ENCODE measurements at places on chromosomes 2 and 18.

- DNase-seq: no peak
Measured at GRCh38 chr18:77320971-77321559, 71.4 kb downstream of the GALR1 start.

- DNase-seq: no peak
Measured at GRCh38 chr18:73381016-73381698, 513.4 kb upstream of the NETO1 start.

DNA sequence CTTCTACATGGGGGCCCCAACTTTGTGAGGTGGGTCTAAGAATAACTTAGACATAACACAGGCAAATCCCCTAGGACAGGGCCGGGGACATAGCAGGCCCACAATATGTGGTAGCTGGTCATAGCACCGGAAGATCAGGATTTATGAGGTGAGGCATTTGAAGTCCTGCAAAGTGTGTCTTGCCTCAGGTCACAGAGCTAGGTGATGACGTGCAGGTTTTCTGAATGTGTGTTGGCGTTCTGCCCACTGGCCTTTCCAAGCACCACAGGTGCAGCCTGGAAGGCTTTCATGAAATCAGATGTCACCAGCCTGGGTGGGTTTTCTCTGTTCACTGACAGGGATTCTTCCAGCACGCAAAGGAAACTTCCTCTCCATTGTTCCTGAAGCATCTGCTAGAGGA is 119.1 kb downstream of the LRATD1 start:
- no peak for DNase-seq

DNA sequence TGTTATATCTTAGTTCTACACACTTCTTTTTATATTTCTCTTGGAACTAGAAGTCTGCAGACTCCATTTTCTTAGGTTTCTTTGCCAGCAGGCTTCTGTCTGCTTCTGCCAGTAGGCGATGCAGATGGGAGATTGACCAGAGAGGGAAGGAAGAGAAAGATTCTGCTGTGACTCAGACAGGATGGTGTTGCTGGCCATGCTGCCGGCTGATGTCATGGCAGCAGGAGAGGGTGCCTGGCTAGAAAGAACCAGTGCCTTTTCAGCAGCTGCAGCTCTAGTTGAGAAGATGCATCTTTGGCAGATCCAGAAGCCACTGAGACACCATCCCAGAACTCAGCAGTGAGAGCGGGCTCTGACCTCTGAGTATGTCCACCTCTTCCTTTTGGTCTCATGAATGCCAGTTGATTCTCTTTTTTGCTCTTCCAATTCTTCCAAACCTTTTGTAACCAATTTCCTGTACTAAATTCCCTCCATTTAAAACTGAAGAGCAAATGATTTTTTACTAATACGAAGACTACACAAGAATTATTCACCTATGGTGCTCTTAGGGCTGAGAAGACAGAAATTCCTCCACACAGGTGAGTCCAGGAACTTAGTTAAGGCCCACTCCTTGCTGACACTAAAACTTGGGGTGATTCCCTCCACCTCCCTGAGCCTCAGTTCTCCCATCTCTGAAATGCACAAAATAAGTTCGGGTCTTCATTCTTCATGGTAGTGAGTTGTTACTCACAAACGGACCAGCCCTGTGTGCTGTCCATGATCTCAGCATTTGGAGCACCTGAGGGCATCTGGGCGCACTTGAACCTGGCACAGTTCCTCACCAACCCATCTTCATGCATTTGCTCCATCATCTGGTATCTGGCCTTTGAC is 200.7 kb downstream of the MYCN start:
- DNase-seq: no peak

DNA sequence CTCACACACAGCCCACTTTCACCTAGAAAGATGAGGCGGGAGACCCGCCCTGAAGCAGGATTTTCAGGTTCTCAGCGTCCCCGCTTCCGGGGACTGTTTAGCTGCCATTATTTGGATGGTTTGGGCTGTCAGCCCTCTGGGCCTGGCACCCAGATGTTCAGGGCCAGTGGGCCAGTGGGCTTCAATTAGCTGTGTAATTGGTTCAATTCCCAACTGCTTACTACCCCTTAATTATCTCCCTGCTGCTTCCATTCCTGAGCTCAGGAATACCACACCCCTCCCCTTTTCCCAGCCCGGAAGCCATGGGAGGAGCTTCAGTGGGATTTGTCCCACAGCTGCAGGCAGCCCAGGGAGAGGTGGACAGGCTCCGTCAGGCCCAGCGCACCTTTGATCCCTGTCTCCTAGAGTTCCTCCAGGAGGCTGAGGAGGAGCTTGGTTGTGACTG is 114.1 kb upstream of the MYCN start:
- no peak for DNase-seq

GRCh38 chr2:173539615-173540014 is 184.9 kb downstream of the CDCA7 start:
- no peak for DNase-seq

- no peak for DNase-seq
Measured at GRCh38 chr2:173914055-173914927, 50.9 kb downstream of the SP3 start.

DNA sequence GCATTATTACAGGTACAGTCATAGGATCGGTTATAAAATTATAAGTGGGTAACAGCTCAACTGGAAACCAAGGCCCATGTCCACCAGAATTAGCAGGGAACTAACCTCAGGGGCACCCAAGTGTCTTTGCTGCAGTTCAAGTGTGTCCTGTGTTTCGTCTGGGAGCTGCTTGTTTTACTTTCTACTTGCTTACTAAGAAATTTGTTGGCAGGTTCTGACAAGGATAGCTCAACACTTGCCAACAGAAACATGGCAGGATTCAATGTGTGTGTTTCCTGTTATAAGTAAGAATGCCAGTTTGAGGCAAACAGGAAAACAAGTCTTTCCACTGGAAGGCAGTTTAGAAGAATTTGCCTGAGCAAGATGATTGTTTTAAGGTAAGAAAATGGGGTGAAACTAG is 104.5 kb downstream of the EPHA4 start:
- no peak for DNase-seq

- no peak for DNase-seq
Measured at GRCh38 chr2:140808820-140809219, 1322.0 kb downstream of the LRP1B start.

DNA sequence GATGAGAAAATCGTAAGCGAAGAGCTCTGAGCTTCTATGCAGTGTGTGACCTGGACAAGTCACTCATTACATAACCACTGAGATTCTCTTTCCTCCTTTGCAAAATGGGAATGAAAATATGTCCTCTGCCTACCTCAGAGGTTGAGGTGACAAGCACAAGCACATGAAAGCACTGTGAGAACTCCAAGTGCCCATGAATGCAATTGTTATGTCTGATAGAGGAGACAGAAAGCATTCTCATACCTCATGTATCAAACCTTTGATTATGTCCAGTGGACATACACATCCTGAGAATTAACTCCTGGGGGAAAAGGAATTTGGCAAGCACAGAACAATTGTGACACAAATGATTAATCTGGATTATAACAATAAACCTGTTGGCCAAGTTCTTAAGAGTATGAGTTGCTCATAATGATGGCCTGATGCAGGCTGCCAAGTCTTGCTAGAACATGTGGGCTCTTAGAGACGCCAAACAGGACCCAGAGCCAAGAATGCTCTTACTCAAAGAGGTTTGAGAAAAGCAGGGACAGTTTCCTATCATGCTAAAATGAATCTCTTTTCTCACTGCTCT is 8.5 kb upstream of the RMDN2 start:
- no peak for DNase-seq

DNA sequence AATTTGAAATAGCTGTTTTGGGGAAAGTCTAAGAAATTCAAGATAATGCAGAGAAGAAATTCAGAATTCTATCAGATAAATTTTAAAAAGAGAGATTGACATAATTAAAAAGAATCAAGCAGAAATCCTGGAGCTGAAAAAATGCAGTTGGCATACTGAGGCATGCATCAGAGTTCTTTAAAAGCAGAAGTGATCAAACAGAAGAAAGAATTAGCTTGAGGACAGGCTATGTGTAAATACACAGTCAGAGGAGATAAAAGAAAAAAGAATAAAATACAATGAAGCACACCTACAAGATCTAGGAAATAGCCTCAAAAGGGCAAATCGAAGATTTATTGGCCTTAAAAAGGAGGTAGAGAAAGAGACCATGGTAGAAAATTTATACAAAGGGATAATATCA is 57.1 kb downstream of the CYTIP start:
- DNase-seq: no peak

- no peak for DNase-seq
Measured at GRCh38 chr2:66573821-66574233, 138.9 kb downstream of the MEIS1 start.

GRCh38 chr2:152497481-152498052 is 162.6 kb downstream of the FMNL2 start:
- DNase-seq: no peak

GRCh38 chr2:219059725-219060682 is 717 bp downstream of the IHH start:
- no peak for DNase-seq

GRCh38 chr2:160469164-160469563 is 24.4 kb downstream of the RBMS1 start:
- DNase-seq: no peak

- no peak for DNase-seq
Measured at GRCh38 chr2:234625626-234626250, 128.9 kb upstream of the ARL4C start.

DNA sequence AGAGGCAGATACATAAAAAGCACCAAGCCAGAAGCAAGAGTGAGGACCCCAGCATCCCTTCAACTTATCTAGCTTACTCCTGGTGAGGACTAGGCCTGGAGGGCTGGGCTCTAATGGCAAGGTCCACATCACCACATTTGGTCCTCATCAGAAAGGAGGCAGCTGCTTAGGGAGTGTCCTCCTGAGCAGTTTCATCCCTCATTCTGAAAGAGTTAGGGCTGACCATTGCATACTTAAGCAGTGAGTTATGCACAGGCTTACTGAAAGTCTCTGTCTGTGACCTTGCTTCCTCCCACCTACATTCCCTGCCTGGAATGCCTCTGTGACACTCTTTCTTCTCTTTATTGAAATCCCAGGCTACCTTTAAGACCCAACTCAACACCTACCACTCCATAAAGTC is 301.8 kb upstream of the ACVR2A start:
- no peak for DNase-seq
